ENCODE measurements at places on chromosomes 13 and 19. TPM values are rescaled to one million over a fixed set of nuclear protein-coding genes. Genes with fewer than 3 reads are reported as not detected.

DNA sequence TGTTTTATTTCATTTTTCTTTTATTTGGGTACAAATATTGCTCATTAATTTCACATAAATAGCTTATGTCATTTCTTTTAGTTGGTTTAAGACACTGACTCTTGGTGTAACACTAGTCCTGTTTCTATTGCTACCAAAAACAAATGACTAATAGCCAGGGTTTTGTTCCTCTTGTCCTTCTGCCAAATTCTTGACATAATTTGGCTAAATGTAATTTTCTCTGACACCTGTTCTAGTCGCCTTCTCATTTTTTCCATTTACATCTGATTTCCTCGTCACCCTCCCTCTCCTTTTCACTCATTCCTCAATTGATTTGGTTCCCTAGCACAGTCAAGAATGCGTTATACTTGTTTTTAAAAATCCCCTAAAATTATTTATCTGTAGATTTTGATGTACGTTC lies 1718.7 kb downstream of the EFNB2 start:
- no peak for DNase-seq

GRCh38 chr13:43301346-43301969 lies 278.1 kb downstream of the DNAJC15 start:
- DNase-seq, result no peak

Gene SCN1B
- 0.62 TPM for total RNA-seq

Gene ZNF823
- 6.7 TPM for total RNA-seq

Gene OBI1
- total RNA-seq, result 28.0 TPM

Gene TEX101
- total RNA-seq, result not detected

Gene PCID2
- total RNA-seq, result 44.3 TPM

DNA sequence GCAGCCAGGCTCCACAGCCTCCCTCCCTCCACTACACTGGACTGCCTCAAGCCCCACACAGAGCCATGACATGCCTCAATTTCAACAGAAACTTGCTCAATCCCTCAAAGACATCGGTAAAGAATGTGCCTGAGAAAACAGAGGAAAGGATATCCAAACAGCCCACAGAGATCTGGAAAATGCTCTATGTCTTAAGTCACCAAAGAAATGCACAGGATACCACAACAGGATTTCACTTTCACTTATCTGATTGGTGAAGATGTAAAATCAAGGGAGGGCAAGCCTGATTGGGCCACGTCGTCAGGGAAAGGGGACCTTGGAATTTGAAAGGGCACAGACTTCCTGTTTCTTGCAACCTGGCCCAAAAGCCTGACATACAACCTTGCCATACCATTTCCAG lies 14.2 kb downstream of the CACNA1A start:
- DNase-seq, result no peak

DNA sequence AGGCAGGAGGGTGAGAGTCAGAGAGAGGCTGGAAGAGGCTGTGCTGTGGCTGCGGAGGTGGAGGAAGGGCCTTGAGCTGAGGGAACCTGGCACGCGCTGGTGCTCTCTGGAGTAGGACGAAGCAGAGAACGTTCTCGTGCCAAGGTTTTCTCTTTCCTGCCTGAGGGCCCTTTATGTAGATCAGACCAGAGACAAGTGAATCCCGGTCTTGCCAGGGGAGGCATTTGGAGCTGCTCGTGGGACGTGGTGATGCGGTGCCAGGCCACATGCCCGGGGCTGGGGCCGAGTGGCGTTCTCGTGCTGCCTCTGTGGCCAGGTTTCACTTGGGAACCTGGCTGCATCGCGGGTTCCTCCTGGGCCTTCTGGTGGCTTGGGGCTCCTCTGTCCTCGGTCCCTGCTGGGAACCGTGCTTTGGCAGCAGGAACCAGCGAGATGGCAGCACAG lies 54.2 kb downstream of the KDM4B start:
- no peak for DNase-seq

- no peak for DNase-seq
Observed at GRCh38 chr13:29994911-29995595, 144.6 kb upstream of the UBL3 start.

DNA sequence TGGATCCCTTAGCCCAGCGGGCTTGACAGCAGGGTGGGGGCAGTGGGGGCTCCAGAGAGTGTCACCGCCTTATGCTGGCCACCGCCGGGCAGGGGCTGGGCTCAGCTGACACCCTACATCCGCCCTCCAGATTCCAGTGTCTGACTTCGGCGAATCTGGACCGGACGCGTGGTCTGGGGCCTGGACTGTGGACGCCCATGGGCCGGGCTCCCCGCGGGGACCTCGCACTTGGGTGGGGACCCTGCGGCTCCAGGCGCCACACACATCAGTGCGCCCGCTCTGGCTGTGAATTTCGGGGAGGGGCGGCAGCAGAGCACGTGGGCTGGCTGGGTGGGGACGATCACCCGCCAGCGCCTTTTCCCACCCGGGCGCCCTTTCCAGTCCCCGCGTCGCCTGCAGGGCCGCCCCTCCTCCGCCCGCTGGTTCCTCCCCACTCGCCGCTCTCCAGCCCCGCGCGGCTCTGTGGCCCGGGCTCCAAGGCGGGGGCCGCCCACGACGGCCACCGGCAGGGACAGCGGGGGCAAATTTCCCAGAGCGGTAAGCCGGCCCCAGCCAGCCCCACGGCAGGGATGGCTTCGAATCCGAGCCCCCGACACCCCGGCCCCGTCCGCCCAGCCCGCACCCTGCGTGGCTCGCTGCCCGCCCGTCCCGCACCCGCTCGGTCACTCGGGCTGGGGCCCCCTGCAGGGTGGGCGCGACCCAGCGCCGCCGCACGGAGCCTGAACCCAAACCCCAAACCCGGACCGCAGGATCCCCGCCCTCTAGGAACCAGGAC lies 23.3 kb upstream of the ZNF99 start:
- DNase-seq, result no peak

GRCh38 chr13:104799152-104799551 lies 1732.9 kb upstream of the SLC10A2 start:
- no peak for DNase-seq

GRCh38 chr13:112928972-112929782 lies 39.8 kb upstream of the MCF2L start:
- no peak for DNase-seq

- no peak for DNase-seq
Observed at GRCh38 chr13:103615771-103616170, 549.6 kb upstream of the SLC10A2 start.

Gene IGFL4
- not detected for total RNA-seq

DNA sequence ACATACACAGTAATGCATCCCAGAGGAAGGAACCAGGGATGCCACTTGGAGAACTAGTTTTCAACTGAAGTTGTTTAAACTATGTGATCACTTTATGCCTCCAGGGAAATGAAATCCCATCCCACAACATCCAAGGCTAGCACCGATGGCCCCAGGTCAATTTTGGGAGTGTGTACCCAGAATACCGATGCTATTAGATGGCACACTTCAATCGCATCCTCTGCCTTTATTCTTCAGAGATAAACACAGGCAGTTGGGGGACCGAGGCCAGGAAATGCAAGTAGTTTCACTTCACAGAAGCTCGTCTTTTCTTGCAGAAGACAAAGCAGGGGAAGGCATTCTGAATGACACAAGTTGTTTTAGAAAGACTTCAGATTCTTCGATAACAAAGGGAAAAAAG lies 13.8 kb downstream of the STK24 start:
- no peak for DNase-seq

Gene CEACAM1
- 9.3 TPM for total RNA-seq

GRCh38 chr13:114081761-114082681 lies 50.4 kb downstream of the RASA3 start:
- DNase-seq, result no peak

Gene NLRP9
- not detected for total RNA-seq

Gene ZNF85
- total RNA-seq, result 19.8 TPM

DNA sequence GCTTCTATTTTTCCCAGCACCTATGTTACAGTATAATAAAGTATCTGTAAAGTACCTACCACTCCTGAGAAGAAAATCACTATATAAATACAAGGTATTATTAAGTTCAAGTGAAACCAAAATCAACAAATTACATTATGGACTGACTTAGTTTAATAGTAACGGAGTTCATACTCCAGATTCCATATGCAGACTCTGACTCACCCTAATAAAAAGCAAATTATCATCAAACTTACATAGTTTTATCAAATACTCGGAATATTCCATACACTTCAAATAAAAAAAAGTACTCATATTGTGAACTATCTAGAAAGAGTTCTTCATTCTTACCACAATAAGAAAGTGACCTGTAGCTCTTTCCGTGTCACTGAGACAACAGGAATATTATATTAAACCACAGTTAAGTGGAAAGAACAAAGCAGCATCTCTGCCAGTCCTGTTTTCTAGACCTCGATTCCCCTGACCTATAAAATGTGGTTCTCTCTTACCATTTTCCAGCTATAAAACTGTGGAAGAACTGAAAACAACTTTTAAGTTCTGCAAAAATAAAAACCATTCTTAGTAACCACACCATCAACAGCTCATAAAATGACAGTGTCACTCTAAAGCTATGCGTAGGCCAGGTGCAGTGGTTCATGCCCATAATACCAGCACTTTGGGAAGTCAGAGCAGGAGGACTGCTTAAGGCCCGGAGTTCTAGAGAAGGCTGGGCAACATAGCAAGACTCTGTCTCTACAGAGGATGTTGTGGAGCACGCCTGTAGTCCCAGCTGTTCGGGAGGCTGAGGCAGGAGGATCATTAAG lies 42.6 kb downstream of the USP12 start:
- DNase-seq, result no peak

GRCh38 chr13:43797869-43798268 lies 11.1 kb upstream of the ENOX1 start:
- DNase-seq, result no peak

- DNase-seq, result no peak
Observed at GRCh38 chr13:18944501-18945068, 237.0 kb downstream of the TUBA3C start.

Gene ZNF57
- total RNA-seq, result 2.2 TPM

GRCh38 chr19:33392341-33393285 lies 19.1 kb downstream of the CEBPG start:
- DNase-seq, result no peak

Gene EFNA2
- total RNA-seq, result 14.6 TPM

DNA sequence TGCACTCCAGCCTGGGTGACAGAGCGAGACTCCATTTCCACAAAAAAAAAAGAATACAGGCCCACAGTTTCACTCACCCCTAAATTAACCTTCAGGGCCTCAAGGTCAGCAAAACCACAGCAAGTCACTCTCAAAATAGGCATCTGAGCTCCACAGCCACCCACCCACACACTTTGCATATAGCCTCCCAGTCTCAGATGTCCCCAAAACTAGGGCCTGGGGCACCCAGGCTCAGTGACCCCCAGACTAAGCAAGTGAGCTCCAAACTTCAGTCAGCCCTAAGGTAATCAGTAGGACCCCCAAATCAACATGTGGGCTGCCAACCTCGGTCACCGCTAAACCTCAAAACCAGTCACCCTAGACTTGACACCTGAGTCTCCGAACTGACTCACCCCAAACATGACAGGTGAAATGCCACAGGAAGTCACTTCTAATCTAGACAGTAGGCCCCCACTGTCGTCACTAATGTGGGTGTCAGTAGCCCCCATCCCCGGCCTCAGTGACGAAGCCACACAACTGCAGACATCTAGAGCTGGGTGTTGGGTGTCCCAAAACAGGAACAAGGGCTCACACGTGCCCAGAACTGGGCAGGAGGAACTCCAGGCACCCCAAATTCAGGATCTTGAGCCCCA lies 13.9 kb downstream of the RABAC1 start:
- DNase-seq, result no peak

Gene JAK3
- 30.9 TPM for total RNA-seq

DNA sequence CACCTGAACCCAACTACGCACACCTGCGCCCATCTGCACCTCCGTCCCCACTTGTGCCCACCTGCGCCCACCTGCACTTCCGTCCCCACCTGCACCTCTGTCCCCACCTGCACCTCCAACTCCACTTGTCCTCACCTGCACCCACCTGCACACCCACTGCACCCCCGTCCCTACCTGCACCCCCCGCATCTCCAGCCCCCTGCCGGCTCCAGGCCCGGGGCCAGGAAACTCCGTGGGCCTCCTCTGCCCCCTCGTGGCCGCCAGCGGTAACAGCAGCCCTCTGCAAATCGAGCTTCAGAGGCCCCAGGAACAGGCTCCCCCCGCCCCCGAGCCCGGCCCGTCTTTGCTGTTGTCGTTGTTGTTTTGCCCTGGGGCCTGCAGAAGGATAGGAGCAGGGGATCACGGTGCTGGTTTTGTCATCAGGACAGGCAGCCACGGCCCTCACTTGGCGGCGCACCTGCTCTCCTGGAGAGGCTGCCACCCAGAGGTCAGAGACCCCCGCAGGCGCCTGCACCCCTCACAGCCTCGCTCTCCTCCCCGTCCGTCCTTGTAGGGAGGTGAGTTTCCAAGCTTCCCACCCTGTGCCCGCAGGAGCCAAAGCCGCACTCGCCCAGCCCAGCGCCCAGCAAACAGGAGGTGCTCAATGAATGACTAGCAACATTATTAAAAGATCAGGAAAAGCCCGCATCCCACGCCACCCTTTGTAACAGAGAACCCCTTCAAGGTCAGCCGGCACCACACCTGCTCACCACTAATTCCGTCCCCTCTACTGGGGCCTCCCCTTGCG lies 65.4 kb downstream of the GNG7 start:
- DNase-seq, result peak; percentile 77

Gene CACNA1A
- total RNA-seq, result 9.0 TPM

- no peak for DNase-seq
Observed at GRCh38 chr19:45097776-45098520, 5.0 kb downstream of the PPP1R37 start.

Gene MBD3L3
- not detected for total RNA-seq

DNA sequence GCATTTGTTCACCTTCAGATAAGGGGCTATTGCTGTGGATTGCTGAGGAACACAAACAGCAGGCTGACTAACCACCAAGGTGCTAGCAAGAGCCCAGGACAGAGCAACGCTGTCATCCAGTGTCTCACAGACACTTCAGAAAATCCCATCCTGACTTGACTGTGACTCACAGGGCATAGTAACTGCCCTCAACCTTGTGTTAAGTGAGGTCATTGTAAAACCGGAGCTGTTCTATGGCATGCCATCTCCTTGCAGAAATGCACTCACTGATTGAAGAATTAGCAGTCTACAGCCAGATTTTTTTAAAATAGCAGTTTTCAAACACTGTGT lies 51.1 kb downstream of the TNFRSF19 start:
- DNase-seq, result no peak

DNA sequence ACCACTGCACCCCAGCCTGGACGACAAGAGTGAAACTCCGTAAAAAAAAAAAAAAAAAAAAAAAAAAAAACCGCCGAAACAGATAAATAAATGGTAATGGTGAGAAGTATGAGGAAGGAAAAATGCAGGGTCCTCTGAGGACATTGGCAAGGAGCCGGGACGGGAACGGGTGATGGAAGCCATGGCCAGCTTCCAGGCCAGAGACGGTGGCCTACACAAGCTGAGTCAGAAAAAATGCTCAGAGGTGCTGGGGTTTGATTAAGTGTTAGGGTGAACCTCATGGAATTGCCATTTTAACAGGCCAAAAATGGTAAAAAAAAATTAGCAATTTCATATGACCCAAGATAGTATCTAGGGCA lies 866 bp upstream of the ZSWIM4 start:
- no peak for DNase-seq

Measured in endothelial cell (in vitro differentiated cells).